Glomerular endothelial cell (primary cell): ENCODE measurements at places on chromosomes 16 and 17.

- DNase-seq: no peak
Observed at GRCh38 chr17:50956409-50956749, 90.2 kb upstream of the TOB1 start.

- DNase-seq: no peak
Observed at GRCh38 chr16:16890964-16891363, 512.0 kb downstream of the NPIPA7 start.

DNA sequence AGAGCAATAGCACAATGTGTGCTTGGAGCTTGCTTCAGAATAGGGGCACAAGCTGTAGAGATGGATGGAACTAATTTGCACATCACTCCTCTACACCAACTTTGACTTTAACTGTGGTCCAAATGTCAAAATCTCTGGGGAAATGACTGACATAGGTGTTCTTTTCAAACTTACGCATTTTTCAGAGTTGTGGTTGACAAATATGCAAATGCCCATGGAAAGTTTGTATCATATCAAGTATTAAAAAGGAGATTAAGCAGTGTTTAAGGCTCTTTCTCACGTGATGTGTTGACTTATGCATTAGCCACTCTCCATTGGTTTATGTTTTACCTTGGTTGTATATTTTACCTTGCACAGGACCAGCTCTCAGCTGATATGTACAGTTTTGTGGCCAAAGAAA, 77.1 kb downstream of the ELAC2 start:
- DNase-seq: no peak

- no peak for DNase-seq
Observed at GRCh38 chr17:8896087-8896486, 28.6 kb upstream of the PIK3R6 start.

- no peak for DNase-seq
Observed at GRCh38 chr17:35778641-35779196, 16.7 kb downstream of the MMP28 start.

- DNase-seq: peak; percentile 72
Observed at GRCh38 chr17:28807925-28808634, 34.5 kb downstream of the FAM222B start.

DNA sequence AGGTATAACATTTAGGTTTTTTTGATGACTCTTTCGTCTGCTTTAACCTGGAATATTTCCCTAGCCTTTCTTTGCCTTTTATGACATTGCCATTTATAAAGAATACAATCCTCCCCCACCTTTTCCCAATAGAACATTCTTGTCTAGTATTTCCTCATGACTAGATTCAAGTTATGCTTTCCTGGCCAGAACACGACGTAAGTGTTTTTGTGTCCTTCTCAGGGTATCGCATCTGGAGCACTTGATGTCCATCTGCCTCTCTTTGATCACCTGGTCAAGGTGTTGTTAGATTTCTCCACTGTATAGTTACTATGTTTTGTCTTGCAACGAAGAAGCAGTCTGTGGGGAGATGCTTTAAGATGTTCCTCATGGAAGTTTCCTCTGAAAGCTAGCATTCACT, 87.4 kb downstream of the MSI2 start:
- DNase-seq: no peak

DNA sequence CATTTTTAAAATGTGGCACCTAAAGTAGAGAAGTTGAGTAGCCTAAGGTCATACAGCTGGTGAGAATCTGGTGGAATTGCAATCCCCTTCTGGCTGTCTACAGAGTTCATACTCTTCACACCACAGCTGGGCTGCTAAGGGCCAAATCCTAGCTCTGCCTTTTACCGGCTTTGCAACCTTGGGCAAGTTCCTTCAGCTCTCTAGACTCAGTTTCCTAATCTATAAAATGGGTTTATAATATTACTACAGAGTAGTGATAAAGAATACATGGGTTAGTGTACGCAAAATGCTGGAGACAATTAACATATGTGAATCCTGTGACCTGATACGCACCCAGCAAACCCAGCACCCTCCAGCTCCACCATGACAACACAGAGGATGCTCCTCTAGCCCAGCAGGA, 298.2 kb upstream of the MAF start:
- DNase-seq: no peak
